Fibroblast of skin of left biceps (primary cell): ENCODE measurements at places on chromosomes 2 and 18.
A peak's percentile ranks its signal among the peaks of the same experiment; 100 is the strongest.

GRCh38 chr2:154481336-154481735 is 217.2 kb upstream of the KCNJ3 start:
- DNase-seq, result no peak

DNA sequence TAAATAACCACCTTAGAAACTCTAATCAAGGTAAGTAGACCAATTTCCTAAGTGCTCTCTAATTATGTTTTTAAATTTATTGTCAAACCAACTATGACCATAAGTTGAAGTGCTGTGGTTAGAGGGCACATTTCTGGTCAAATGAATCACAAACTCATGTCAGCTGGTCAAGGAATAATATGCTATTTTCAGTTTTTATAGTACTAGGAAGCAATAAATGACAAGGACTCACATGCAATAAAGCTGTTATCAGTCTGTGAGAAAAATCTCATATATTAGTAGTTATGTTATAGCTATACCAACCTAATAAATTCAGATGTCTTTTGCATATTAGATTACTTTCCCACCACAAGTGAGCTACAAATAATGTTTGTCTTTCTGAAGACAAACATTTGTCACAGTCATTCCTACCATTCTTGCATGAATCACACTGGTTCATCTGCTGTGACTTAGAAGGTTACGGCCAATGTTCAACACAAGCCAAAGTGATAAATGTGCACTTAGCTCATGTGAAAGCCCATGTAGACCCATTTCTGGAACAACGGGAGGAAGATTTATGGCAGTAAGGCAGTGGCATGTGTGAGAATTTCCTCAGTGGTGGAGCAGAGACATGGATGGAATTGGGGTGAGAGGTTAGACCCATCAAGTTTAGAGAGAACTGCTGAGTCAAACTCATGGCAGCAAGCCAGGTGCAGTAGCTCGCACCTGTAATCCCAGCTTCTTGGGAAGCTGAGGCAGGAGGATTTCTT is 27.4 kb upstream of the CCNYL1 start:
- peak; percentile 34 for DNase-seq

DNA sequence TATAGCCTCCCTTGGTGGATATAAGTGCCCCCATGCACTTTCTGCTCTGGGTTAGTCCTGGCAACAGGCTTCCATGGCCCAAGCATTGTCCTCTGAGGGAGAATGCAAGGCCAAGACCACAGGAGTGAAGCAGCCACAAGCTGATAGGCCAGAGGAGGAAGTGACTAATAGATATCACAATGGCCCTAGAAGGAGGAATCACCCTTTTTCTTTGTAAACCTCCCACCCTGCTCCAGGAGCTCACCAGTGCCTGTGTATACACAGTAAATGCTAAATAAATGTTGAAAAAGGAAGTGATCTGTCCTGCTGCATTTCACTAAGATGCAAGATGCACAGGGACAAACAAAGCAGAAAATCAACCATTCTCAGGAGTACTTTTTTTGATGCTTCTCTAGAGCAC is 49.7 kb upstream of the ABCA12 start:
- DNase-seq, result no peak

- DNase-seq, result no peak
Observed at GRCh38 chr18:5294113-5294456, 1.4 kb downstream of the ZBTB14 start.

- no peak for DNase-seq
Observed at GRCh38 chr2:237734905-237735623, 63.5 kb upstream of the RBM44 start.

- DNase-seq, result peak; percentile 23
Observed at GRCh38 chr18:76363436-76364120, 131.5 kb downstream of the ZNF516 start.

GRCh38 chr2:10934308-10934978 is 22.7 kb downstream of the KCNF1 start:
- no peak for DNase-seq

- DNase-seq, result no peak
Observed at GRCh38 chr2:231935207-231935524, 9.0 kb upstream of the NPPC start.

- DNase-seq, result no peak
Observed at GRCh38 chr2:156476021-156476849, 40.1 kb downstream of the GPD2 start.

DNA sequence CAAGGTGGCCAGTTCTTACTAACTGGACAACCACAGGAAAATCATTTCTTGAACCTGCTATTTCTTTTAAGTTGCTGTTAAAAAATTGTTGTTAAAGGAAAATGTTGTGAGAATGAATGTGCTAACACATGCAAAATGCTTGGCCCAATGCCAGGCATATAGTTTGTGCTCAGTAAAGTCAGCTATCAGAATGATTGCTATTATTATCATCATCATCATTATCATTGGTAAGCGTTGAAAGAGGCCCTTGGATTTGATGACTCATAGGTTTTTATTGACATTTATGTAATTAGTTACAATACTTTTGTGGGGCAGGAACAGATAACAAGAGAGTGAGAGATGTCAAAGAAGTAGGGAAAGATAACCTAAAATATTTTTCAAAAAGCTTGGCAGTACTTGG is 394.2 kb upstream of the ZEB2 start:
- no peak for DNase-seq
